ENCODE measurements at places on chromosomes 5 and 9. TPM values are rescaled to one million over a fixed set of nuclear protein-coding genes. Genes with fewer than 3 reads are reported as not detected.

Gene CER1
- not detected for total RNA-seq

Gene DENND1A
- 15.7 TPM for total RNA-seq

Gene JADE2
- 19.2 TPM for total RNA-seq

Gene EHMT1
- total RNA-seq = 103 TPM

Gene GABRA6
- not detected for total RNA-seq

Gene LCN12
- 0.35 TPM for total RNA-seq

GRCh38 chr5:141628175-141628788 is 8.4 kb downstream of the HDAC3 start:
- no peaks in the 10 kb centered on the region for H3K27me3 ChIP-seq
- DNase-seq = no peak
- H3K4me3 ChIP-seq = no peak overlapping the region
- H3K27ac ChIP-seq = no peak overlapping the region
- peaks cover 40% of the 10 kb centered on the region for H3K36me3 ChIP-seq
- H3K4me1 ChIP-seq = no peaks in the 10 kb centered on the region

DNA sequence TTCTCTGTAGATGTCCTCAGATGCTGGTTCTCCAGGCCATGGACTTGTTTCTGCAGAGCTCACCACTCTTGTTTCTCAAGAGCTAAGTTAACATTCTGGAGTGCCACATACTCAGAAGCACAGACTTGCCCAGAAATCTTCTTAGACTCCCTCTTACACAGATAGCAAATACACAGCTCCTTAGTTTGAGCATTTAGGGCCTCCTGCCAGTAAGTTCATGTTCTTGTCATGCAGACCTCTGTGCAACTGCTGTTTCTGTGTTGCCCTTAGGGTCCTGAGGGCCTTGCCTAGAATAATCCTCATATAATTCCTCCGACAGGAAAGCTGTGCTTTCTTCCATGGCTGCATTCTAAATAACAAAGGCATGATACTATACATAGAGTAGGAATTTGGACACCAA is 1.3 kb upstream of the PTPDC1 start:
- no peak overlapping the region for H3K4me3 ChIP-seq
- no peak overlapping the region for H3K27ac ChIP-seq
- peaks cover 9% of the 10 kb centered on the region for H3K4me1 ChIP-seq
- no peak for DNase-seq
- H3K27me3 ChIP-seq = no peaks in the 10 kb centered on the region

GRCh38 chr5:111734013-111734412 is 23.0 kb downstream of the NREP start:
- no peak overlapping the region for H3K27ac ChIP-seq
- H3K4me3 ChIP-seq = no peak overlapping the region
- no peaks in the 10 kb centered on the region for H3K4me1 ChIP-seq
- H3K36me3 ChIP-seq = peaks cover 12% of the 10 kb centered on the region

- no peak overlapping the region for H3K4me3 ChIP-seq
- peaks cover 2% of the 10 kb centered on the region for H3K27me3 ChIP-seq
- H3K36me3 ChIP-seq = no peaks in the 10 kb centered on the region
- no peak overlapping the region for H3K27ac ChIP-seq
- no peaks in the 10 kb centered on the region for H3K4me1 ChIP-seq
- DNase-seq = no peak
These were observed 37.6 kb downstream of the ANKRD31 start for GRCh38 chr5:75199071-75199470.

DNA sequence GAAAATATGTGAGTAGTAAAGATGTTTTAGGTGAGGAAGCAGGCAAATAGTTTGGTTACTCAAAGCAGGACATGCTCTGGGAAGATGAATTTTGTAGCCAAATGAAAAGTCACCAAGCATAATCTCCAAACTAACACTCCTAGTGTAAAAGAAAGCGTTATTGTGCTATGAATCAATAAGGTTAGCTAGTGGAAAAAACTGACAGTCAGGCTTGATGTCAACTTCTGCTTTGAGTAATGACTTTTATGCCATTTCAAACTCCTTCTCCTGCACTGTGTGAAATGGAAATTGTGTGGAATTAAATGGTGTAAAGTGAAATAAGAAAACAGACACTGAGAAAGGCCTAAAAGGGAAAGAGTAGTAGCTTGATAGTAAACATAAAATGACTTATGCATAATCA is 637.2 kb upstream of the DMAC1 start:
- H3K27me3 ChIP-seq = no peaks in the 10 kb centered on the region
- H3K27ac ChIP-seq = no peak overlapping the region
- no peaks in the 10 kb centered on the region for H3K36me3 ChIP-seq
- no peak for DNase-seq
- no peak overlapping the region for H3K4me3 ChIP-seq

DNA sequence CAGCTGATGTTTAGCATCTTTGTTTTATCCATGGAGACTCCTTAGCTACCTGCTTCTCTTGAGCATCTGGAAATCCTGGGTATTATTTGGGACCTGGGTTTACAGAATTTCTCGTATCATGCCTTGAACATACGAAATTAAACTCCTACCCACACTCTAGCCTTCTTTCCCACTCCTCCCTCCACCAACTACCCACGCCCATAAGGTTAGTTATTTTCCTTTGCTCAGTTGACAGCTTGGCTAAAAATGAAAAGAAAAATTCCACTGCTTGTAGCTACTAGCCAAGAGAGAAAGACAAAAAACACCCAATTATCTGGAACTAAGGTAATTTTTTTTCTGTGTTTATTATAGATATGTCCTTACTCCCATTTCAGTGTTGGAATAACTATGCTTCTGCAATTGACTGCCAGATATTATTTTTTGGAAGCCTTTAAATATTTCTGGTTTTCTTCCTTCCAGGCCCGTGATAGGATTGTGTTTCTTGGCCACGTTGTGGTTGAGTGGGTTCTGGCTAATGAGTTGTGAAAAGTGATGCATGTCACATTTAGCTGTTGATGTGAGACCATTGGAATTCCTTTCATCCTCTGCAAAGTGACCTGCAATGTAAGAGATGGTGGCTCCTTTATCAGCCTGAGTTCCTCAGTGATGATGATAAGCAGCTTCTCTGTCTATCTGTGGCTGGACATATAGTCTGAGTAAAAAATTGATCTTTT is 308.1 kb downstream of the LRRC70 start:
- H3K4me3 ChIP-seq = no peak overlapping the region
- DNase-seq = no peak
- H3K36me3 ChIP-seq = no peaks in the 10 kb centered on the region
- H3K27ac ChIP-seq = no peak overlapping the region
